Nucleus accumbens (tissue), 56 donors: ENCODE measurements at places on chromosomes 4 and X.

DNA sequence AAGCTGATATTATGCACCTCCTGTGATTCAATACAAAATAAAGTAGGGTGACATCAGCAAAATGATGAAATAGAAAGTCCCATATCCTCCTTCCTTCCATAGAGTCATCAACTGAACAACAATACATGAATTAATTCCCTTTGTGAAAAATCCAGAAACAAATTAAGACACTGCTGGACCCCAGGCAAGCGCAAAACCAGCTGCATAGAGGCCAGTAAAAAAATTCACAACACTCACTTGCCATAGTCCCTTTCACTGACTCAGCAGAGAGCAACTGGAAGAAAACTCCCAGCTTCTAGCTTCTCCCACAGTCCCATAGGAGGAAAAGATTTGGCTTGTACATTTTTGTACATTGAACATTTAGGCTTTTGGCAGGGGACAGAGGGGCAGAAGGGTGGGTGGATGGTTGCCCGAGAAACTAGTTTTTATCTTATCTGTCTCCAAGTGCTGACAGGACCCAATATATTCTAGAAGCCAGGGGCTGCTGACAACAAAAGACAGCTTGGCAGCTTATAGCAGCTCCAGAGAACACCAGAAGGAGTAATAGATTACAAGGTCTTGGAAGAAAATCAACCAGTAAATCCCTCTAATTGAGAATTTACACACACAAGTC lies 124.6 kb downstream of the NDST3 start:
- no peak for DNase-seq

GRCh38 chr4:177673985-177674489 lies 231.8 kb upstream of the AGA start:
- no peak for DNase-seq

DNA sequence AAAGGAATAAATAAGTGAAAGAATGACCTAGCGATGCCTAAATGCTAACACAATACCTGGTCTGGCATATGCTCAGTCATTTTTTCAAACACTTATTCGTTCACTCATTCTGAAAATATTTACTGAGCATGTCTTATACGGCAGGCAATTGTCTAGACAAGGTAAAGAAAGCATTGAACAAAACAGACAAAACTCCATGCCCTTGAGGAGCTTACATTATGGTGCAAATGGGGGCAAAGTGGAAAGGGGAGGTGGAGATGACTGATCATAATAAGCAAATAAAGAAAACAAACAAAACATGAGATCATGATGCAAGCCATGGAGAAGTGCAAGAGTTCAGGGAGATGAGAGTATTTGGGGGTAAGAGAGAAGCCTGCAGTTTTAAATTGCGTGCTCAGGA lies 334.6 kb upstream of the PPARGC1A start:
- no peak for DNase-seq

DNA sequence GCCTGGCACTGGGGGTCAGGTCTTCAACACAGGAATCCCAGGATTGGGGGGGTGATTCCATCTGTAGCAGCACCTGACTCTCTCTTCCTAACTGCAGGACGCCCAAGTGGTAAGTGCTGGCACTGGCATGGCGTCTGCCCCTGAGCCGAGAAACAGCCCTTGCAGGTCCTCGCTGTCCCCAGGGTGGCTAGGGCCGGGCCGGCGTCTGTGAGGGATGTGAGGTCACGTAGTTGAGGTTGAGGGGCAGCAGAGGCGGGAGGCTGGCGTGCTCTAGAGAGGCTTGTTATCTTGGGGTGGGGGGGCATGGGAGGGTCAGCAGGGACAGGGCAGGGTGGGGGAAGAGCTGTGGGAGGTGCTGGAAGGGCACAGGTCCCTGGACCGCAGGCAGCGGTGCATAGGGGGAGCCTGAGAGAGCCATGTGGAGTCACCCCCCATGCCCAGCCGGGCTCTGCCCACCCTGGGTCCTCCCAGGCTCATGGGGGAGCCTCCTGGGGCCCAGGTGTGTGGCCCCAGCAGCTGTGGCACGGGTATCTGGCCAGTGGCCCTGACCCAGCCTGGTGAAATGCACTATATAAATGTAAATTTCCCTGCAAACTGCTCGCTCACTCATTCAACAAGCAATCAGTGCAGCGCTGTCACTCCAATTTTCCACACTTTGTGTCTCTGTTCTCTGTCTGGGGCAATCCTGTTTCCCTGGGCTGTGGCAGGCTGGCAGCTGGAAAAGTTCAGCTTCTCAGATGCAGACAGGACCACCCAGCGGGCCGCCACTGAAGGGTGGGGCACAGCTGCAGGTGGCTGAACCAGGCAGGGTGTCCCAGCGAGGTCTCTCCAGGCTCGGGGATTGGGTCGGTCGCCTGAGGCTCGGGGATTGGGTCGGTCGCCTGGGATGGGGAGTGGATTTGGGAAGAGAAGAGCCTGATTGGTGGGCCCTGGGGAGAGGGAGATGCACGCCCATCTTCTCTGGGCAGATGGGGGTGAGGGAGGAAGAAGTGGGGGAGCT lies 102.2 kb upstream of the NKX1-1 start:
- DNase-seq, result no peak

- no peak for DNase-seq
These were observed 48.5 kb upstream of the NRK start for GRCh38 chrX:105773801-105774200.

- DNase-seq, result no peak
These were observed 1.3 kb upstream of the CCNA2 start for GRCh38 chr4:121824950-121825349.

DNA sequence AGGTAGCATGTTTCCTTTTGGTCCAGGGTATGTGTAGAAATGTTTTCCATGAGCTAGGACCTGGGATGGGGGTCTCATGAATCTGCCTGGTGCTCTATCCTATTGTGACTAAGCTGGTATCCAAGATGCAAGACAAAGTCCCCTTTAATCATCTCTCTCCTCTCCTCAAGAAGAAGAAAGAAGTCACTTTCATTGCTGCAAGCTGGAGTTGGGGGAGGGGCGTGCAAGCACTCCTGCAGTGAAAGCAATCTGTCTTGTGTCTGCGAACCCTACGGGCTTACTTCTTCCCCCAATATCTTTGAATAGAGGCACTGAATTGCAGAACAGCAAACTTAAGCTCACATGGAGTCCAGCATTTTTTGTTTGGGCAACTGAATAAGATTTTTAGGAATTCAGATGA lies 27.2 kb upstream of the GRPR start:
- DNase-seq, result no peak

GRCh38 chrX:155841232-155841631 lies 39.9 kb upstream of the VAMP7 start:
- no peak for DNase-seq

DNA sequence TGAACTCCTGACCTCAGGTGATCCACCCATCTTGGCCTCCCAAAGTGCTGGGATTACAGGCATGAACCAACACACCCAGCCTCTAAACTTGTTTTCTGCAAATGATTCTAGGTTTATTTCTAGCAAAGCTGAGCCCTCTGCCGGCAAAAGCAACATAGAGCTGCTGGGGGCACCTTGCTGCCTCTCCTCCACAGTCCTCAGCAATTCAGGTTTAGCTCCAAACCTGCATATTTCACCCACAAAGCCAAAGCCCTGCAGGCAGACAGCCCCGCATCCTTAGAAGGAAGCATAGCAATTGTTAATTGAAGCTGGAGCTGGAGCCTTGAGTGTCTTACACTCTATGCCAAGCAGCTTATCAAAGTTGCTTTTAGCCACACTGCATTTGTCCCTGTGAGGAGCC lies 24.9 kb upstream of the OCIAD2 start:
- no peak for DNase-seq
